ENCODE measurements at places on chromosomes 1 and 21. TPM values are rescaled to one million over a fixed set of nuclear protein-coding genes. Genes with fewer than 3 reads are reported as not detected.

CD244 gene
- 1.5 TPM for total RNA-seq

FBXO28 gene
- 29.6 TPM for total RNA-seq

SPRR1A gene
- not detected for total RNA-seq

CACNA1E gene
- total RNA-seq: 0.63 TPM

PDC gene
- not detected for total RNA-seq

GRCh38 chr1:186819126-186819525 lies 9.6 kb upstream of the PLA2G4A start:
- no peak for DNase-seq

- no peak for DNase-seq
These were observed 16.5 kb upstream of the PIGM start for GRCh38 chr1:160048335-160048734.

DNA sequence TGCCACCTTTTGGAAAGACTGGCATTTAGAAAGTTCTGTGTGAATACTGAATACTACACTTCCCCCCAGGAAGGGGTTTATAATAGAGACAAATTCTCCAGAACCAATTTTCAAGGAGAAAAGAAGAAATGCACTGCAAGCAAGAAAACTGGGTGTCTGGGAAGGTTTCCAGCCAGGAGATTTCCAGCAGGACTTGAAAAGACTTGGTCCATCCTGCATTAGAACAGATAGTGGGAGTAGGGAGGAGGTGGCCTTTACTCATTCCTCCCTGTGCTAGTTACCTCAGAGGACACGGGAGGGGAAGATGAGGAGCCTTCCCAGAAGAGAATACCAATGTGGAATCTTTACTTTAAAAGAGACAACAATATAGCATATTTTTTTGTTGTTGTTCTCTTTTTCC lies 52.4 kb downstream of the FAM78B start:
- no peak for DNase-seq

GRCh38 chr1:189752461-189752995 lies 725.1 kb downstream of the BRINP3 start:
- DNase-seq: no peak

DNA sequence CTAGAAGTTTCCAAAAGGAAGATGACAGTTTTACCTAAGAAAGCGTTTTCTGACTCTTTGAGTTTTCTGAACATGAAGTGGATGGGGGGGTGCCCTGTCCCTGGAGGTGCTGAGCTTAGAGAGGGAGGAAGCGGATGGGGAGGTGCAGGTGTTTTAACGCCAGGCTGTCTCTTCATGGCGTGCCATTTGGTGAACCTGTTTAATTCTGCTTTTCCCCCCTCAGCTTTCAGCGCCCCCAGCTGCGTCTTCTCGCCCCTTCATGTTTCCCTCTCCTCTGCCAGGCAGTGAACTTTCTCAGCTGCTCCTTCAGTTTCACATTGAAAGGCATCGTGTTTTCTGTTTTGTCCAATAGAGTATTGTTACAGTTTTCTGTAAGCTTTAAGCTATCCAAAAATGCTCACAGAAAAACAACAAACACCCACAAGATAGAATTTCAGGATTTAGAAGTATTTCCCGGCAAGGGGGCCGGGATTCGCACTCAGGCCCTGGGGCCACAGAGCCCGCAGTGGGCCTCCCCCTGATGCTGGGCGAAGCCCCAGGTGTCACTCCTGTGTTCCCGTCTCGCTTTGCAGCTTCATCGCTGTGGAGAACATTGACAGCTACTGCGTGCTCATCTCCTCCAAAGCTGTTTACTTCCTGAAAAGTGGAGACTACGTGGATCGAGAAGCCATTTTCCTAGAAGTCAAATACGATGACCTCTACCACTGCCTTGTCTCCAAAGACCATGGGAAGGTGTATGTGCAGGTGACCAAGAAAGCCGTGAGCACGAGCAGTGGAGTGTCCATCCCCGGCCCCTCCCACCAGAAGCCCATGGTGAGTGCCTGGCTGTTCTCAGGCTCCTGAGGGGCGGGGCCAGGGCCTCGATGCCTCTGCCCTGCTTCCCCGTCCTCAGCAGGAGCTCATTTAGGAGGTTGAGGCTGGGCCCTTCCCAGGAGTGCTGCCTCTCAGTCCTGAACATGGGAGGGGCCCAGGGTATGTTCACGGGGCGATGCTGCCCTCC lies 111.4 kb downstream of the DHRS3 start:
- no peak for DNase-seq

DNA sequence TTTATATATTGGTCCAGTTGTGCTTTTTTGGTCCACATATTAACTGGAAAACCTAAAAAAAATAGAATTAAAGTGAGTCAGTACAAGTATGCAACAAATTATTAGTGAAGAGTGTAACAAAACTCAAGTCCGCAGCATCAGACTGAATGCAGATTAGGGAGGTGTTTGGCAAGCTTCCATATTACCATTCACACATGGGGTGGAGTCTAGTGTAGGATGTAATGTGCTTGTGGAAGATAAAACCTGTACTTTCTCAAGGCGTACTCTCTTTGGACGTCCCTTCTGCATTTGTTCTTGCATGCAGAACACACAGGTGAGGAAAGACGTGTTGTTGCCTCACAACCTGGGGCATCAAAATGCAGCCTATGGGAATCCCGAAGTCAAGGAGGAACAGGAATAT lies 668.7 kb downstream of the MRPL39 start:
- no peak for DNase-seq

DNA sequence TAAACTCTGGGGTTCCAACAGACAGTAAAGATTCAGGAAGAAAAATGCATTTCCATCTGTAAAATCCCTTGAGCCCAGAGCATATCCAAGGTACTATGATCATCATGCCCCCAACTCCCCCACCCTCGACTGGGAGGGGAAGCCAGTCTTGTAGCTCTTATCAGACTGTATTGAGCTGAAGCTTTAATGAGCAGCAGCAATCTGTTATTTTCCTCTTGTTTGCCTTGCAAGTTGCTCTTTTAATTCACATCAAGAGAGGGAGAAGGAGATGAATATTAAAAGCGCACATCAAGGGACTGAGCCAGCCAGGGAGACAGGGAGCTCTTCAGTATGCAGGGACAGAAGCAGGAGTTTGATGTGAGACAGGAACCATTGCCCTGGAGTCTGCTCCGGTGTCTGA lies 52.5 kb upstream of the KCNA3 start:
- no peak for DNase-seq

DNA sequence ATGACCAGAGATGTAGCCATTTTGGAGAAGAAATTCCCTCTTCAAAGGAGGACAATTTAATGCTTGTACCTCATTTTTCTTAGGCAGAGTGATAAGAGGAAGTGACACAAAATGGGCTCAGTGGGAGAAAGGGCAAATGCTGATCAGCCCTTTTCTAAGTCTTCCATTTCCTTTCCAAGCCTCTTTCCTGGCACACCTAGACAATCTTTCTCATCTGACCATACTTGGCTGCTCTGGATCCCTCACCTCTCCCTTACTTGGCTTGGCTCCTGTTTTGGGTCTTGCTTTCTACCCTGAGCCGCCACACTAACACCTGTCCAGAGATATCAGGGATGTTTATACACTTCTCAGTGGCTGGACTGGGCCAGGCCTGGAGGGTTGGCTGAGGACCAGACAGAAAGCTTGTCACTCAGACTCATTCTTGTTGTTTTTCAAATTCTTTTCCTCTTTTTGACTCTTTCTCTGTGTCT lies 13.1 kb downstream of the TXNIP start:
- no peak for DNase-seq

- DNase-seq: no peak
These were observed 21.0 kb upstream of the RAP1A start for GRCh38 chr1:111598544-111598943.

- DNase-seq: peak; percentile 57
These were observed at the start of gene MEGF6 for GRCh38 chr1:3611170-3612019. Gene MEGF6 (minus strand): TSS chr1:3611508. CDS start chr1:3611268, 240 bp downstream.

DNA sequence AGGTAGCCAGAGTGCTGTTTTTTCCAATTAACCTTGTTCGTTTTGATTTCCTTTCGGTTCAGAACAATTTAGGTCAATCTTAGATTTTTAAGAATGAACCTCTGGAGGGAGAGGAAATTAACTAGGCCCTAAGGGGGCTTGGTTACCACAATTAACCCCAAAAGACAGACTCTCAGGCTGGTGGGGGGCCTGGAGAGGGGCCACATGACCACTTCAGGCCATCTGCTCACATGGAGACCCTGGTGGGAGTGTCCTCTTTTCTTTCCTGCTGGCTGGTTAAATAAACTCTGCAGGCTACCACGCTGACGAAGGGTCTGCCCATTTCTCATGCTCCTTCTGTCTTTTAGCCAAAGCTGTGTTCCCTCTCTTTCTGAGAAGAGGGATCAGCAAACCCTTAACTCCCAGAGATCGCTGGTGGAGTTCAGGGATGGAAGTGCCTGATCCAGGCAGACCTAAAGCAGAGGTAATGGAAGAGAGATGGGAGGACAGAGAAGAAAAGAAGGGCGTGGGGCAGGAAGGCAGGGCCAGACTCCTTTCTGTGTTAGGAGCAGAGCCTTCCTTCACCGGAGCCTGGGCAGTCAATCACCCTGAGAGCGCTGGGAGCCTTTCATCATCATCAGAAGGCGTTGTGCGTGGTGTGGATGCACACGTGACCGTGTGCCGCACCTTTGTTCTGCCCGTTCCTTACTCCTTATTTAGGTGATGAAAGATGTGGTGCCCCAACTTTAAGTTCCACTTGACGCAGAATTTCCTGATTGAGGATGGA lies 58.5 kb downstream of the KIF26B start:
- DNase-seq: no peak

DNA sequence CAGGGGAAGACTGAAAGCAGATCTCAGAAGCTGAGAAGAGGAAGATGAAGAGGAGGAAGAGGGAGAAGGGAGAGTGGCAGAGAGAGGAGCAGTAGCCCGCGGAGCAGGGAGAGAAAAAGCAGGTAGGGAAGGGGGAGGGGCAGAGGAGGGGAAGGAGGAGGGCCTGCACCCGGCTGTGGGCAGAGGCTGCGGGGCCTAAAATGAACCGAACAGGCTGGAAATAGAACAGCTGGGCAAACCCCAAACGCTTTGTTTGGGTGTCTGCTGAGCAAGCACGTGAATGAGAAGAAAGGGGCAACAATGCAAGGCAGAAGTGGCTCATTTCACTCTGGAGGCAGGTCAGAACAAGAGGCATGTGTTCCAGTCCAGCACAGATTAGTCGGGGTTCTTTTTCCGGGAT lies 33.5 kb downstream of the KCNC4 start:
- DNase-seq: no peak

GRCh38 chr1:3135744-3136455 lies 66.9 kb downstream of the PRDM16 start:
- DNase-seq: no peak

- no peak for DNase-seq
These were observed 52.8 kb downstream of the TNFSF18 start for GRCh38 chr1:172997941-172998361.

All from mucosa of gallbladder (tissue), 1 donor.